Activated naive CD4-positive, alpha-beta T cell treated with anti-CD3 and anti-CD28 coated beads, Interleukin-2, amount 50 U/mL, for 72 hours (primary cell): ENCODE measurements at places on chromosomes 16 and 17. TPM values are rescaled to one million over a fixed set of nuclear protein-coding genes. Genes with fewer than 3 reads are reported as not detected.

Gene SDR42E1
- total RNA-seq = 0.07 TPM

Gene PNMT
- not detected for total RNA-seq

Gene ADAD2
- total RNA-seq = 0.47 TPM

Gene SLC5A11
- total RNA-seq = not detected

Gene PPP1R27
- total RNA-seq = not detected

Gene TBC1D3G
- not detected for total RNA-seq

Gene SLFN12L
- 43.2 TPM for total RNA-seq

Gene ABCC3
- total RNA-seq = not detected

Gene TBC1D28
- total RNA-seq = not detected

Gene MYH8
- not detected for total RNA-seq

Gene CCR7
- 287 TPM for total RNA-seq

Gene IGSF6
- total RNA-seq = 0.30 TPM

Gene ZDHHC7
- total RNA-seq = 24.9 TPM

Gene CCDC200
- 0.48 TPM for total RNA-seq

Gene MPP2
- total RNA-seq = 6.0 TPM

Gene SNAI3
- 5.4 TPM for total RNA-seq

Gene AMZ2
- 106 TPM for total RNA-seq

Gene KRT12
- not detected for total RNA-seq

Gene KRTAP16-1
- total RNA-seq = not detected

Gene CCL5
- 14.7 TPM for total RNA-seq

Gene CA4
- total RNA-seq = not detected

Gene CCL16
- not detected for total RNA-seq

Gene TVP23A
- not detected for total RNA-seq

Gene CA10
- total RNA-seq = not detected

Gene SLC22A31
- 3.7 TPM for total RNA-seq

Gene CFAP119
- total RNA-seq = 2.6 TPM

Gene STAC2
- total RNA-seq = not detected

Gene CD300LB
- not detected for total RNA-seq

Gene PTGES3L
- 1.1 TPM for total RNA-seq

Gene KIF1C
- 42.4 TPM for total RNA-seq

Gene PRPSAP1
- 31.2 TPM for total RNA-seq

Gene SLC35G6
- not detected for total RNA-seq
